Kidney epithelial cell (primary cell): ENCODE measurements at places on chromosomes 6 and 20.

DNA sequence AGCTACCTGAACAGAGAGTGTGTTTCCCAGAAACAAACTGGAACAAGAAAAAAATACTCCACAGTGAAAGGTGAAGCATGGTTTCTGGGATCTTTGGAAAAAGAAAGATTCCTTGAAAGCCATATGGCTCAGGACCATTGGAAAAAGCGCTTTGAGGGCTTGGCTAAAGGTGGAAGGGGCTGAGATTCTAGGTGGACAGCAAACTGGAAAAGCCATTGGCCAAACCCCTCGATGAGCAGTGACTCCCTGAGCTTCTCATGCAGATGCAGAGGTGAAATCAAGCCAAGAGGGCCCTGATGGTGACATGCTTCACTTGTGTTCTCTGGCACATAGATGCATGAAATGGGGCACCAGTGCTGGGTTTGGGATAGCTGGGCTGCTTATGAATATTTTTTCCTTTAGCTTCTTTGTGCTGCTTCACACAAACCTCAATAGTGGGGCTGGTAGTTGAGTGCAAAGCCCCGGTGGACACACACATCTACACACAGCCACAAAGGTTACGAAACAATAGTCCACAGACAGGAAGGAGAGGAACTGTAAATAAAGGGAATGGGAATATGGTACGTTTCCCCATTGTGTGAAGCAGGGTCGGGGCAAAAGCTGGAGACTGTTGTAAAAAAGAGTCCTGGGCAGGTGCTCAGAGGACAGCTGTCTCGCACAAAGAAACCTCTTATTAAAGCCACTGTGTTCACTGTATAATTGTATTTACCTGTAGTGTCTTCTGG lies 117.8 kb downstream of the FOXA2 start:
- no peak for DNase-seq

GRCh38 chr6:99592900-99593299 lies 13.7 kb upstream of the PRDM13 start:
- DNase-seq, result no peak

- no peak for DNase-seq
Measured at GRCh38 chr6:135002229-135002844, 52.3 kb downstream of the HBS1L start.

DNA sequence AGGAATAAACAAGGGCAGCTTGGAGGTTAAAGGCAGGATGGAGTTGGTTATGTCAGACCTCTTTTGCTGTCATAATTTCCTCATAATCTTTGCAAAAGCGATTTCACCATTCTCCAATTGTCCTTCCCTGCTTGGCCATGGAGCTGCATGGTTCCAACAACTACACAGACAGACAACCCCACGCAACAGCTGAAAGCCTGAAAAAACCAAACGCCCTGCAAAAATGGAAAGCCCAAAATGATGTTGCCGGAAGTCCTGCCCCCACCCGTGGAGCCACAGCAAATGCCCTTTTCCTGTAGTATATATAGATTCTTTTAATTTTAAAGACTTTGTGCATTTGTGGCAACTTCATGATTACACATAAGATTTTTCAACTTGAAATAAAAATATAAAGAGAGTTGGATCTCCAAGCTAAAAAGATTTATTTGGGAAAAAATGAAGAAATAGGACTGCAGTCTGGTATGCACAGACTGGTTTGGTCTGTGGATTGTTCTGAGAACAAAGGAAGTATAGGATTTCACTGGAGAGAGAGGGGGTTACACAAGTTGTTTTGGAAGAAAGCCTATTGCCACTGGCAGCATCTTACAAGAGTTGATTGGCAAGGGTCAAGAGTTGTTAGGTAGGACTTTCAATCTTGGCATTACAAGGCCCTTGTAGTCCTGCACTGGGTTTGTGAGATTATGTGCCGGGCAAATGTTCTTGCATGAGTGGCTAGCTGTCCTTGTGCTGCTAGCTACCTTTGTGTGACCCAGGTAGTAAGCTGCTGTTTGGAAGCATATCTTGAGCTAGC lies 190.0 kb downstream of the C6orf118 start:
- DNase-seq, result no peak

DNA sequence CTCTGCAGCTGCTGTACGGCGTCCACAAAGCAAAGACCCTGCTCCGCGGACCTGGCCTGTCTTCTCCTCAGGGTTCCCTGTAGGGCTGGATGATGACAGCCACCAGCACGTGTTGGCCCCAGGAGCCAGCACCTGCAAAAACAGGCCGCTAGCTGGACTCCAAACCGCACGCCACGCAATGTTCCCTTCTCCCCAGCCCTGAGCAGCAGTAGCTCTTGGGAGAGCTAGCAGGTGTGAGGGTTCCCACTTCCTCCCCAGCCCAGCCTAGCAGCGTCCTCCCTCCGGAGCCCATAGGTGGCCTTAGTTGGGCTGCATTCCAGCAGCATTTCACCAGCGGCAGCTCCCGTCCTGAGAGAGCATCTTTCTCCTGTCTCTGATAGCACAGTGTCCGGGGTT lies 42.3 kb downstream of the DACT2 start:
- DNase-seq, result no peak

GRCh38 chr20:16711661-16712258 lies 18.1 kb upstream of the SNRPB2 start:
- no peak for DNase-seq

DNA sequence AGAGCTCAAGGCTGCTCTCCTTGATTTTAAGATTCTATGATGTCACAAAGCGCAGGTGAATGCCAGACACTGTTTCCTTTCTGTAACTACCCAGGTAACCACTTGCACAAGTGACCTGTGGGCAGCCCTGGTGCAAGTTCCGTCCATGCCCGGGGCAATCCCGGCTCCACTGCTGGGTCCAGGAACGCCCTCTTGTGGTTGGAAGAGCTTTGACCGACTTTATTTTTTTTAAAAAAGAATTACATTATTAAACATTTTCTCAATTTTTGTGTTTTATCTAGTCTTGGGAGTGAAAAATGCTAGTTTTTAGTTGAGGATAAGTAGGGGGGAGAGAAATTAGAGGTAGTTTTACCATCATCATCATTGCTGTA lies 695.2 kb downstream of the QKI start:
- no peak for DNase-seq

DNA sequence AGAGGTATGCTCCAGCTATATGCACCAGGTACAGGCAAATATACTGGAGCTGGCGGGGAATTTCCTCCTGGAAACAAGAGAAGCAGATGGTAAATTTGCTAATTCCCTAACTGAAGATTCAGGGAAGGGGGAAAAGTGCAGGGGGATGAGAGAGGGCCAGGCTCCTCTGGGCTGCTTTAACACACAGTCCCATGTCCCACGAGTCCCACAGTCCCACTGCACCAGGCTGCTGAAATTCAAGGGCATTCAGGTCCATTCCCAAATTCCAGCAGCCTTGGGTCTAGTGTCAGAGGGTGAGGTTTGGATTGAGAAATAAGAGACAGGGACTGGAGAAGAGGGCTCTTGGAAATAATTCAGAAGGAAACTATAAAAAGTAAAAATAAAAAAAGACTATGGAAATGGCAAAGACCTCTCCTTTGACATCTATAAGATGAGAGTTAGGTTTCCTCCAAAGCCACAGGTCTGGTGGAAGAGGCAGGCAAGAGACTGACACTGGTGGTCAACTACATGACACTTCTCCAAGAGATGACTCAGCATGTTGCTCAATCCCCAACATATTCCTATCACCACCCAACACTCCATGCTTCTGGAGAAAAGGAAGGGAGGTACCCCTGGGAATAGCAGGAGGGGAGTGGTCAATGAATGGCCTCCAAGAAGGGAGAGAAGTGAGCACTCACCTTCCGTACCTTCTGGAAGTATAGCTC lies 69.2 kb downstream of the TRAM2 start:
- no peak for DNase-seq

DNA sequence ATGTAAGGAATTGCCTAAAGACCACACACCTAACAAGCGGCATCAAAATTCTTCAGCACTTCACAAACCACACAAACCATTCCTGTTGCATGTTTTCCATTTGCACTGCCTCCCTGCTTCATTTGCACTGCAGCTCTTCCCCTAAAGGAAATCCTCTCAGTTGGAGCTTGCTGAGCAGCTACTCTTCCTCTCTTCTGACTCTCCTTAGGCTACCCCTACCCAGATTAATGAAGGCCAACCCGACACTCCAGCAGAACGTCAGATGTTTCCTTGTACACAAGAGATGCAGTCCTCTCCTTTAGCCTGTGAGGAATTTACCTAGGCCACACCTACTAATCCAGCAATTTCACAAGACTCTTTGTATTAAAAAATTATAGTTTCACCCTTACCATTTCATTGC lies 8.1 kb downstream of the BEND6 start:
- DNase-seq, result no peak

DNA sequence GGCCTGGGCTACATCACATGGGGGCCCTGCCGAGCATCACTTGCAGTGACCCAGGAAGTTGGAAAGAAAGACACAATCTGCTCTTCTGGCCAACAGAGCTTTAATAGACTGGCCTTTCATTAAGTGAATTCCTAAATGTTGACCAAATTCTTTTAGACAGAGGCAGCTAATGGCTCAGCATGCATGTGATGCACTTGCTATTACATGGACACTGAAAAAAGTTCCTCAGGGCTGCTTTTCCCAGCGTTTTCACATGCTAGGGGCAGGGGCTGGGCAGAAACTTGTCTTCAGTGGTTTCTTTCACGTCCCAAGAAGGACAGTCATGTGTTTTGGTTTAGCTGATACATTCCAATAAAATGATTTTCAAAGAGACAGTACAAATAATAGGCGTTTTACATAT lies 651.0 kb upstream of the SLC35B3 start:
- DNase-seq, result no peak

- DNase-seq, result no peak
Measured at GRCh38 chr6:143823548-143823947, 19.6 kb upstream of the LTV1 start.

DNA sequence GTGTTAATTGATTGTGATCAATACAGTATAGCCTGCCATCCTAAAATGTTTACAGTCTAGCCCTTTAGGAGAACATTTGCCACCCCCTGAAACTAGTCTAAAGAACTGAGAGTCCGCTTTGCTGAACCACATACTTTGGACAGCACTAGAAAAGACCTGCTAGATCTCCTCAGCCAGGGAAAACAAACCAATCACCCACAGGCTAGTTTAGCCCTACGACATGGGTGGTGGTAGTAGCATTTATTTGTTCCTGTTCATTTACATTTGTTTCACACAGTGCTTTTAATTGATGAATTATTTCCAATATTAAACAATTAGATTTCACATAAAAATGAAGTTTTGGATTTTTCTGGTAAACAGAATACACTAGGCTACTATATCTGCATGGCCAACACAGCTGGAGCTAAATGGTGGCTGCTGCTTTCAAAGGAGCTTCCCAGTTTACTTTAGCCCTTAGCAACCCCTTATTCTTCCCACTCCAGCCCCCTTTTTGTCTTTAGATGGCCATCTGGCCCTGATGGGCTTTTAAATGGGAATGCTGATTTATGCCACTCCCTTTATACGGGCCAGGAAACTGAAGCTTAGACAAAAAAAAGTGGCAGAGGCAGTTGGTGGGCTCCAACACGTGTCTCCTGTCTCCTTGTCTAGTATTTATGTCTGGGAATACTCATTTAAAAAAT lies 72.4 kb downstream of the ADGRG6 start:
- DNase-seq, result no peak

DNA sequence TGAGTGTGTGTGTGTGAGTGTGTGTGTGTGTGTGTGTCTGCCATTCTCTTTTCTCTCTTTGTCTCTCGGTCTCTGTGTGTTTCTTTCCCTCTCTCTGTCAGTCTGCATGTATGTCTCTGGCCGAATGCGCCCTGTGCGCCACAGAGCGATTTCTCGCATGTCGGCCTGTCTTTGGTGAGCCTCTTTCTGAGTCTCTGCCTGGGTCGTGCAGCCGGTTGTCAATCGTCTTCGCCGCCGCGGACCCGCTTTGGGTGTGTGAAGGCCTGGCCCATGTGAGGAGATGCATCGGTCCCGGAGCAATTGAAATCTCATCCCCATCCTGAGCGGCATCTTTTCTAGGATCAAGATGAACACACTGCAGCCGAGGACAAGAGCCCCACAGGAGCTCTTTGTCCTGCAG lies 1567.2 kb upstream of the DEFB115 start:
- no peak for DNase-seq

- no peak for DNase-seq
Measured at GRCh38 chr20:24647713-24648112, 178.3 kb downstream of the SYNDIG1 start.

- no peak for DNase-seq
Measured at GRCh38 chr6:151681433-151682059, 125.9 kb upstream of the ESR1 start.

DNA sequence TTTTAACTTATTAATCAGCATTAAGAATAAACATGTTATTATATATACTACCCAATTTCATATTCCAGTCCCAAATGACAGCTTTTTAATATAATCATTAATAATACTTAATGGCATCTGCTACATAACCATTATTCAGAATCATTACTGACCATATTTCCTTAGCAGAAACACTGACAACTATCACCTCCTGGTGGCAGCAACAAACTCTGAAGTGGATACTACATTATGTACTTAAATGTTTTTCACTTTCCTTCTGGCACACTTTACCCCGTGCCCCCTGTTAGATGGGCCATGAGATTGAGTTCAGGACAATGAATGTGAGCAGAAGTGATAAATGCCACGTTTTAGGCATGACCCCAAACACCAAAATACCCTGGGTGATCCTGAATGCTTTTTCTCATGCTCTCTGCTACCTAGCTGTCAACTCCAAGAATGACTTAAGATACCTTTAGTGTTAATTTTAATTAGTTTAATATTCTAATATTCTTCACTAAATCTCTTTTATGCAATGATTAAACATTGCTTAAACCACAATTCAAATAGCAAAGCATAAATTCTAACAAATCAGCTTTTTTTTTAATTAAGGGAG lies 77.1 kb downstream of the LMBRD1 start:
- DNase-seq, result no peak

- no peak for DNase-seq
Measured at GRCh38 chr6:147132889-147133288, 71.3 kb upstream of the STXBP5 start.

- DNase-seq, result no peak
Measured at GRCh38 chr20:14707026-14707680, 369.7 kb upstream of the FLRT3 start.

GRCh38 chr20:50067461-50067860 lies 45.5 kb downstream of the UBE2V1 start:
- no peak for DNase-seq

DNA sequence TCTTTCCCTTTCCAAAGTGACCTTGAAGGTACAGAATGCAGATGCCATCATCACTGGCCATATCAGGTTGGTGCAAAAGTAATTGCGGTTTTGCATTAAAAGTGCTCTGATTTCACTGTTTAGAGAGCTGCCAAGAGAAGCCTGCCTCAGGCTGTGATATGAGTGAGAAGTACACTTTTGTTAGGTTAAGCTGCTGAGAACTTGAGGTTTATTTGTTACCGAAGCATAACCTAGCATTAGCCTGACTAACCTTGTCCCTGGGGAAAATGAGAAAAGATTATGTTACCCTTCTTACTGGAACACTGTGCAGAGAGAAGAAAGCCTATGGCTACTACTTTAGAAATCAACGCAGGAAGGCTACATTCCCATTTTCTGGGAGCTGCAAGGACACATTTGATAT lies 70.5 kb upstream of the RBM24 start:
- DNase-seq, result no peak

- DNase-seq, result no peak
Measured at GRCh38 chr6:147106759-147107401, 97.3 kb upstream of the STXBP5 start.
